Endothelial cell of umbilical vein (primary cell): ENCODE measurements at places on chromosomes 6 and 20. TPM values are rescaled to one million over a fixed set of nuclear protein-coding genes. Genes with fewer than 3 reads are reported as not detected.

GRCh38 chr6:158175111-158175510 lies 7.0 kb downstream of the GTF2H5 start:
- no peaks in the 10 kb centered on the region for H3K36me3 ChIP-seq
- H3K4me1 ChIP-seq = no peaks in the 10 kb centered on the region
- H3K4me3 ChIP-seq = no peak overlapping the region
- no peak overlapping the region for H3K27ac ChIP-seq
- H3K27me3 ChIP-seq = no peaks in the 10 kb centered on the region

DNA sequence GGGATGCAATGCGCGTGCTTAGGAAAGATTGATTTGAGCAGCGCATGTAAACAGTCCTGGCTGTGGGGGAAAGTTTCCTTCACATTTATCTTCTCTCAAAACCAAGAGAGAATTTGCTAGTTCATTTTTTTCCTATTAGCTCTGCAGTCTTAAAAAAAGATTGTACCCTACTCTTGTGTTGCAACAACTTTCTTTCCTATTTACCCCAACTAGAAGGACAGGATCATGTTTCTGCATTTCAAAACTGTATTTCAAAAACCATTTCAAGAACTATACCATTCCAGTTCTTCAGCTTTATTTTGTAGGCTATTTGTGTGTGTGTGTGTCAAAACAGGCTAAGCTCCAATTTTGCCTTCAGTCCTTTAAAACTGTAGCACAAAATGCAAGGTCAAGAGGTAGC lies 473.1 kb downstream of the KIF16B start:
- H3K36me3 ChIP-seq = no peaks in the 10 kb centered on the region
- no peaks in the 10 kb centered on the region for H3K27me3 ChIP-seq
- no peak overlapping the region for H3K27ac ChIP-seq
- DNase-seq = no peak

DNA sequence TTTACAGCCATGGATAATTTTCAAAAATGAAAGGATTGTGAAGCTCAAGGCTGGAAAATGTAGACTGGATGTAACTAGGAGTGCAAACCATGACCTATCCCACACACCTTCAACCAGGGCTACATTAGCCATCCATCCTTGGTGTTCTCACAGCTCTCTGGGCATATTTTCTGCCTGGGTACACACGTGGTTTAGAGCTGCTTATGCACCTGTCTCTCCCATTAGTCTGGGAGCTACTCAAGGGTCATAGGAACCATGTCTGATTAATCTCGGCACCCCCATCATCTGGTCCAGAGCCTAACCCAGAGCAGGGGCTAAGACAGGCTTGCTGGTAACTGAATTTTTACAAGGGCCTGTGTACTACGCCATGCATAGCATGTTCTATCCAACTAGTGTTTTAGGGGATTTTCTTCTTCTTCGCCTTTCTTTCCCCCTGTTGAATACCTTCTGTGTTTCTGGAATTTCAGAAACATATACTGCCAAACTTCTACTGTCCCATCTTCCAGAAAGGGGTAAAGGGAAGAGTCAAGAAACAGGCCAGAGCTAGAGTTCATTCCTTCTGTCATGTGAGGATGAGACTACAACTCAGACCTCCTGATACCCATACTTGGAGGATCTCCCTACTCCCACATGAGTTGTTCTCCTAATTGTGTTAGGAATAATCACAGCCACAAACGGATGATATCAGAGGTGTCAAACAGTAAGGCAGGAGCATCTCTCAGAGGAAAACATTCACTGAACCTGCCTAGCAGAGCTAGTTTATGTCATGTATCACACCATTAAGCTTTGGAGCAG lies 25.4 kb upstream of the FAM83C start:
- H3K27me3 ChIP-seq = no peaks in the 10 kb centered on the region
- no peaks in the 10 kb centered on the region for H3K36me3 ChIP-seq
- peaks cover 46% of the 10 kb centered on the region for H3K4me1 ChIP-seq
- DNase-seq = no peak
- H3K27ac ChIP-seq = peak overlapping the region; percentile 74
- no peak overlapping the region for H3K4me3 ChIP-seq

GRCh38 chr6:157774153-157775135 lies 48.6 kb upstream of the SNX9 start:
- H3K27me3 ChIP-seq = no peaks in the 10 kb centered on the region
- no peak overlapping the region for H3K27ac ChIP-seq
- H3K36me3 ChIP-seq = no peaks in the 10 kb centered on the region
- no peaks in the 10 kb centered on the region for H3K4me1 ChIP-seq
- DNase-seq = no peak

- no peaks in the 10 kb centered on the region for H3K4me1 ChIP-seq
- no peaks in the 10 kb centered on the region for H3K27me3 ChIP-seq
- peak; percentile 7 for DNase-seq
- H3K36me3 ChIP-seq = no peaks in the 10 kb centered on the region
These were observed 405.3 kb upstream of the HS3ST5 start for GRCh38 chr6:114747995-114748625.

DNA sequence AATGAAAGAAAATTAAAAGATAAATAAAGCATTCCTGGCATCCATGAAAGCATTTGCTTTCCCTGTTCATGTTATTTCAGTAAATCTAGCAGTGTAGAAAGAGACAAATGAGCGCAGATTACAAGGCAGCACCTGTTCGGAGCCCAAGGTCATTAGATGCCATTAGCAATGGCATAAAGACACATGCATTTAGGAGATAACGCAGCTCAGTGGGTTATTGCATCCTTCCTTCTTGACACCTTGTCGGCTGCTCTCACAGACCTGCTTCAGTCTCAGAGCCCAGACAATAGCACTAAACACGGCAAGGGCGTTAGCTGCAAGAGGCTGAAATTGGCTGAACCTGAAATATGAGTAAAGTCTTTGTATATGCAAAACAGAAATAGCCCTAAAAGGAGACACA lies 140.3 kb downstream of the ATXN1 start:
- H3K27ac ChIP-seq = no peak overlapping the region
- no peaks in the 10 kb centered on the region for H3K36me3 ChIP-seq
- no peaks in the 10 kb centered on the region for H3K27me3 ChIP-seq
- no peak overlapping the region for H3K4me3 ChIP-seq
- no peak for DNase-seq

- no peak overlapping the region for H3K4me3 ChIP-seq
- H3K27ac ChIP-seq = no peak overlapping the region
- H3K4me1 ChIP-seq = no peaks in the 10 kb centered on the region
- no peaks in the 10 kb centered on the region for H3K36me3 ChIP-seq
These were observed 32.9 kb downstream of the CRISP1 start for GRCh38 chr6:49833386-49833785.

- no peak overlapping the region for H3K4me3 ChIP-seq
- no peaks in the 10 kb centered on the region for H3K36me3 ChIP-seq
- no peak overlapping the region for H3K27ac ChIP-seq
- H3K4me1 ChIP-seq = no peaks in the 10 kb centered on the region
- no peak for DNase-seq
These were observed 13.6 kb upstream of the SH3BGRL2 start for GRCh38 chr6:79617518-79617941.

DNA sequence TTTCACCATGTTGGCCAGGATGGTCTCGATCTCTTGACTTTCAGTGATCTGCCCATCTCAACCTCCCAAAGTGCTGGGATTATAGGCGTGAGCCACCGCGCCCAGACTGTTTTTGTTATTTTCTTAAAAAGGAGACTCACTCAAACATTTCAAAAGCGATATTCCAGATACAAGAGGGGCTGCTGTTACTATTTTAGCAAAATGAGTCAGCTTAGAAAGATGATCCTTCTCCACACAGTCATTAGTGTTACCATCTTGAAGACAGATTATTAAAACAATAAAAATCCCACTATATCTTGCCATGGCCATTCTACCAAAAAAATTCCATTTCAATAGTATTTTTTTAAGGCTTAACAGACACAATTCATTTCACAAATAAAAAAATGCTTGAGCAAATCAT lies 102.8 kb downstream of the PREP start:
- H3K4me1 ChIP-seq = no peaks in the 10 kb centered on the region
- DNase-seq = no peak
- H3K27me3 ChIP-seq = no peaks in the 10 kb centered on the region
- no peak overlapping the region for H3K27ac ChIP-seq

DNA sequence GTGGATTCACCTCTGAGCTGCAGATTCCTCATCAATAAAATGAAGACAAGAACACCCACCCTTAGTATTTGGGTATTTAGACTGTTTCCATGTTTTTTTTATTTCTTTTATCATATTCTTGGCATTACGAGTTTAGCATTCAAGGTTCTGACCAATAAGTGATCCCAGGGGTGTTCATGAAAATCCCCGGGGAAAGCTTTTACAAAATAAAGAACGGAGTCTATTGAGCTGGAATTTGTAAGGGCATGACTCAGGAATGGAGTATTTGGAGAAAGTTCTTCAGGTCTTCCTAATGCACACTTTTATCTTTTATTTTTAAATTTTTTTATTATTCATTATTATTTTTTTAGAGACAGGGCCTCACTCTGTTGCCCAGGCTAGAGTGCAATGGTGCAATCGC lies 19.4 kb upstream of the TOX2 start:
- H3K27ac ChIP-seq = no peak overlapping the region
- peaks cover 3% of the 10 kb centered on the region for H3K27me3 ChIP-seq
- no peaks in the 10 kb centered on the region for H3K36me3 ChIP-seq
- DNase-seq = no peak
- no peaks in the 10 kb centered on the region for H3K4me1 ChIP-seq

DNA sequence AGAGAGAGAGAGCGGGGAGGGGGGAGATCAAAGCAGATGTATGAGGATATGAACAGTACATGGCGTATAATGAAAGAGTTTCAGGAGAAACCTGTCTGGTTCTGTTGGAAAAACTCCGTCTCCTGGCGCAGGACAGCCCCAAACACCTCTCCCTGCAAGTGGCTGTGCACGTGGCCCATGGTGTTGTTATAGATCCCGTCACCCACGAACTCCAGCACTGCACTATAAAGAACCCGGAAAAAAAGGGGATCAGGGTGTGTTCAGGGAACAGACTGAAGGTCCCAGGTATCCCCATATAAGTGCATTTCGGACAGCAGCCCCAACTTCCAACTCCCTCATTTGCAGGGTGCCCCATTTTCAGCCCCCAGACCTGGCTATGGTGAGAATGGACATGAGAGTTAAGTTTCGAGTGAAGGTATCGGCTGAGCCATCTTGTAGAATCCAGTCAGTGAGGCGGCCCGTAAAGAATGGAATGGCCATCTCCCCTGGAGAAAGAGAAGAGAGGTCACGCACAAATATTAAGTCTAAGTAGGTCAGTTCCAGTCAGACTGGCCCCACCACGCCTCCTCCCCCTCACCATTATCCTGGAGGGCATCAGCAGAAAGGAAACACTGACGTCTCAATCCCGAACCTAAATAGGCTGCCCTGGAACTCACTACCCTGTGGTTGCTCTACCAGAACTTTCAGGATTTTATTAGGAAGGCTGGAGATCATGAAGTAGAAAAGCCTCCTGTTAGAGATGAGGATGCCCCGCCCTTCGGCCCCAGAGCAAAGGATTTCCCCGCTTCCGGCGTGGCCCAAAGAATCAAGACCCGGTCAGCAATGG lies 1.3 kb downstream of the TAP1 start:
- peak overlapping the region; percentile 63 for H3K4me3 ChIP-seq
- H3K4me1 ChIP-seq = peaks cover 13% of the 10 kb centered on the region
- no peak for DNase-seq
- no peaks in the 10 kb centered on the region for H3K27me3 ChIP-seq
- H3K36me3 ChIP-seq = no peaks in the 10 kb centered on the region

- H3K4me1 ChIP-seq = peaks cover 40% of the 10 kb centered on the region
- no peak overlapping the region for H3K4me3 ChIP-seq
- no peaks in the 10 kb centered on the region for H3K27me3 ChIP-seq
- no peaks in the 10 kb centered on the region for H3K36me3 ChIP-seq
- H3K27ac ChIP-seq = peak overlapping the region; percentile 80
These were observed 504.9 kb upstream of the MARCKS start for GRCh38 chr6:113352029-113352801.

- H3K36me3 ChIP-seq = no peaks in the 10 kb centered on the region
- H3K4me3 ChIP-seq = no peak overlapping the region
- H3K4me1 ChIP-seq = peaks cover 12% of the 10 kb centered on the region
- H3K27me3 ChIP-seq = no peaks in the 10 kb centered on the region
- peak; percentile 14 for DNase-seq
These were observed 112.5 kb downstream of the SOBP start for GRCh38 chr6:107602321-107603005.

DNA sequence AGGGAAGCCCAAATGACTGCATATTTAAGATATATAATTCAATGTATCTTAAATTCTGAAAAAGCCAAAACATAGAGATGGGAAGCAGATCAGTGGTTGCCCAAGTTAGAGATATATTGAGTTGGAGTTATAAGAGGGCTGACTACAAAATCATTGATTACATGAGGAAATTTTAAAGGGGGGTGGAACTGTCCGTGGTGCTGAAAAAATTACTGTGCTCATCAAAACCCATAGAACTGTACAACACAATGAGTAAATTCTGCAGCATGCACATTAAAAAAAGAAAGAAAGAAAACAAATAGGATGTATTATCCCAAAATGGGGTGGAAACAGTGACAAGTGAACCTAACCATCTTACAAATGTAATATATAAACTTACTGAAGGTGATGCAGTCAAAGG lies 100.9 kb downstream of the FUT9 start:
- H3K4me1 ChIP-seq = no peaks in the 10 kb centered on the region
- no peaks in the 10 kb centered on the region for H3K36me3 ChIP-seq
- H3K27ac ChIP-seq = no peak overlapping the region
- DNase-seq = no peak

GRCh38 chr6:14211562-14211942 lies 94.0 kb downstream of the CD83 start:
- H3K27me3 ChIP-seq = peaks cover 9% of the 10 kb centered on the region
- H3K4me3 ChIP-seq = peak overlapping the region; percentile 1
- H3K4me1 ChIP-seq = no peaks in the 10 kb centered on the region
- no peaks in the 10 kb centered on the region for H3K36me3 ChIP-seq
- no peak overlapping the region for H3K27ac ChIP-seq
- DNase-seq = no peak

DNA sequence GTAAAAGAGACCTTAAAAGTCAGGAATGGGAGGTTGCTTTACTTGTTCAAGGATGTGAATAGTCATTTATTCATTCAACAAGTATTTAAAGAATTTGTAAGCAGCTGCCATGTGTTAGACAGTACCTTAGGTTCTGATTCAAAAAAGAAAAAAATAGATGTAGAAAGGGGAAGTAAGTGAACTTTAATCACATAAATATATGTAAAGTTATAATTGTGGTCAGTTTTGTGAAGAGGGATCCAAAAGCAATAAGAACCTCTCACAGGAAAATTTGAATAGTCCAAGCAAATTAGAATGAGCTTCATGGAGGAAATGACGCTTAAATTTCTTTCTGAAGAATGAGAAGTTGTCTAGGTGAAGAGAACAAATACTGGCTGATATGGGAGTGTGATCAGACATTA lies 596.1 kb upstream of the CITED2 start:
- H3K4me1 ChIP-seq = peaks cover 14% of the 10 kb centered on the region
- H3K36me3 ChIP-seq = no peaks in the 10 kb centered on the region
- no peak overlapping the region for H3K4me3 ChIP-seq
- peak; percentile 39 for DNase-seq
- H3K27ac ChIP-seq = no peak overlapping the region

- DNase-seq = no peak
- H3K36me3 ChIP-seq = no peaks in the 10 kb centered on the region
- H3K4me1 ChIP-seq = peaks cover 41% of the 10 kb centered on the region
- H3K4me3 ChIP-seq = no peak overlapping the region
- no peaks in the 10 kb centered on the region for H3K27me3 ChIP-seq
- no peak overlapping the region for H3K27ac ChIP-seq
These were observed 150.6 kb downstream of the ERMARD start for GRCh38 chr6:169902070-169902469.

The LPA gene
- not detected in 2 replicates for total RNA-seq

The METTL24 gene
- total RNA-seq = not detected in 2 replicates

The GRM1 gene
- total RNA-seq = not detected in 2 replicates

The TRIM15 gene
- total RNA-seq = not detected in 2 replicates

The HDGFL1 gene
- total RNA-seq = not detected in 2 replicates

The SLC32A1 gene
- total RNA-seq = not detected in 2 replicates

The MYLK2 gene
- 2.7 and 3.2 TPM in 2 replicates for total RNA-seq

The BACH2 gene
- 5.6 and 5.9 TPM in 2 replicates for total RNA-seq

The TAF4 gene
- total RNA-seq = 15.2 and 19.5 TPM in 2 replicates

The CNKSR3 gene
- total RNA-seq = 11.0 and 15.6 TPM in 2 replicates
